H9 (cell line): ENCODE measurements at places on chromosomes 12 and 14. TPM values are rescaled to one million over a fixed set of nuclear protein-coding genes. Genes with fewer than 3 reads are reported as not detected.

DNA sequence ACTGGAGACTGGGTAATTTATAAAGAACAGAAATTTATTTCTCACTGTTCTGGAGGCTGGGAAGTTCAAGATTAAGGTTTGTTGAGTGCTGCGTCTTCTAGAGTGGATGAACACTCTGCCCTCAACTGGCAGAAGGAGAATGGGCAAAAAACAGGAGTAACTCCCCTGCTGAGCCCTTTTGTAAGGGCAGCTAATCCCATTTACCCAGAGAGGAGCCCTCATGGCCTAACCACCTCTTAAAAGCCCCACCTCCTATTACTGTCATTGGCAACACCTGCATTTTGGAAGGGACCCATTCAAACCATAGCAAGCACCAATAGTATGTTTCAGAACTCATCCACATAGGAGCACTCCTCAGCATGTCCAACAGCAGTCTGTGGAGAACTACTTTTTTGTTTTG lies 47.4 kb downstream of the BORCS5 start:
- peaks cover 4% of the 10 kb centered on the region; the same call in 1 of the 2 replicates for H3K36me3 ChIP-seq
- no peaks in the 10 kb centered on the region; the same call in 1 of the 2 replicates for H3K4me1 ChIP-seq
- H3K27ac ChIP-seq, result no peak overlapping the region
- no peak overlapping the region for H3K4me3 ChIP-seq

TMEM30B gene
- 11.8 and 12.2 TPM in 2 replicates for total RNA-seq

- H3K36me3 ChIP-seq, result no peaks in the 10 kb centered on the region
- H3K27me3 ChIP-seq, result no peaks in the 10 kb centered on the region
- H3K4me1 ChIP-seq, result no peaks in the 10 kb centered on the region; the same call in 1 of the 2 replicates
- no peak overlapping the region for H3K4me3 ChIP-seq
- peak; percentile 85 for DNase-seq
Measured at GRCh38 chr14:21913759-21914158, 240.1 kb upstream of the OR4E1 start.

TMPRSS12 gene
- not detected in 2 replicates for total RNA-seq

- H3K27ac ChIP-seq, result no peak overlapping the region
- H3K36me3 ChIP-seq, result peaks cover 73% of the 10 kb centered on the region
- H3K27me3 ChIP-seq, result no peaks in the 10 kb centered on the region
- no peak overlapping the region for H3K4me3 ChIP-seq
- H3K4me1 ChIP-seq, result no peaks in the 10 kb centered on the region
- no peak for DNase-seq
Measured at GRCh38 chr14:61140872-61141271, 140.3 kb downstream of the TMEM30B start.

- no peak for DNase-seq
- H3K27ac ChIP-seq, result no peak overlapping the region
- H3K4me3 ChIP-seq, result no peak overlapping the region
- no peaks in the 10 kb centered on the region for H3K4me1 ChIP-seq
- no peaks in the 10 kb centered on the region for H3K36me3 ChIP-seq
- no peaks in the 10 kb centered on the region for H3K27me3 ChIP-seq
Measured at GRCh38 chr12:47407463-47408129, 298.2 kb downstream of the RPAP3 start.

- no peak overlapping the region for H3K27ac ChIP-seq
- peaks cover 6% of the 10 kb centered on the region for H3K36me3 ChIP-seq
- no peak for DNase-seq
- H3K27me3 ChIP-seq, result no peaks in the 10 kb centered on the region
- H3K4me3 ChIP-seq, result no peak overlapping the region
- no peaks in the 10 kb centered on the region for H3K4me1 ChIP-seq
Measured at GRCh38 chr14:39446131-39446744, 14.0 kb upstream of the FBXO33 start.

DNA sequence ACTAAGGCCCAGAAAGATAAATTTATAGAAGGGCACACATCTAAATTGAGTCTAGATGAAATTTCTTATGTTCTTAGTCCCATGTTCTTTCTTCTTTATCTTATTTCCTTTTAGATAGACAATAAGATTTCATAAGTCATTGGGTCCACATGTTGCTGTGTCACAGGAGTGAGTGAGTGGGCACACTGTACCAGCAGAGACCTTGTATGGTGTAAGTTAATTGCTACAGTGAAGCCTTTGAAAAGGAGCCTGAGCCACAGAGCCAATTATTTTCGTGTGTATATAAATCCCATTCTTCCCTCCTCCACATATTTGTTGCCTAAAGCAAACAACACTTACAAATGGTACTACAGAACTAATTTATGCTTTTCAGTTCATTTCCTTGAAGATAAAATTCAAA lies 79.1 kb downstream of the GRIP1 start:
- no peak overlapping the region for H3K4me3 ChIP-seq
- no peaks in the 10 kb centered on the region for H3K36me3 ChIP-seq
- no peak overlapping the region for H3K27ac ChIP-seq
- no peaks in the 10 kb centered on the region for H3K27me3 ChIP-seq
- DNase-seq, result no peak

DNA sequence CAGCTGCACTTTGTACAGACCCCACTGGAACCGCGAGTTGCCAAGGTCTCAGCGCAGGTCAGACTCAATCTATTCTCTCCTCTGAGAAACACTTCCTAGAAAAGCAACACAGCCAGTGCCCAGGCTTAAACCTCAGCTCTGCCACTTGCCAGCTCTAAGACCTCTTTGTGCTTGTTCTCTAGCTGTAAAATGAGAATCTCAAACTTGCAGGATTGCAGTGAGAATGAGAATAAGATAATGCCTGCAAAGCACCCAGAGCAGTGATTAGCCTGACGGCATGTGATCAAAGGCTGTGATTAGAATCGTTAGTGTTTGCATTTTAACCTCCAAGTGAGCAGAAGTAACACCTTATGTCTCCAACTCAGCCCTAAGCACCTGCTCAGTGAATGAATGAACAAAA lies 21.3 kb downstream of the ANO2 start:
- DNase-seq, result no peak
- H3K4me1 ChIP-seq, result no peaks in the 10 kb centered on the region
- no peaks in the 10 kb centered on the region for H3K36me3 ChIP-seq
